ENCODE measurements at places on chromosomes 16 and 17. TPM values are rescaled to one million over a fixed set of nuclear protein-coding genes. Genes with fewer than 3 reads are reported as not detected.

GRCh38 chr17:82752371-82753200, 721 bp downstream of the TBCD start:
- no peaks in the 10 kb centered on the region for H3K36me3 ChIP-seq
- no peak for DNase-seq
- peak overlapping the region; percentile 58 for H3K27ac ChIP-seq
- no peaks in the 10 kb centered on the region for H3K27me3 ChIP-seq

DNA sequence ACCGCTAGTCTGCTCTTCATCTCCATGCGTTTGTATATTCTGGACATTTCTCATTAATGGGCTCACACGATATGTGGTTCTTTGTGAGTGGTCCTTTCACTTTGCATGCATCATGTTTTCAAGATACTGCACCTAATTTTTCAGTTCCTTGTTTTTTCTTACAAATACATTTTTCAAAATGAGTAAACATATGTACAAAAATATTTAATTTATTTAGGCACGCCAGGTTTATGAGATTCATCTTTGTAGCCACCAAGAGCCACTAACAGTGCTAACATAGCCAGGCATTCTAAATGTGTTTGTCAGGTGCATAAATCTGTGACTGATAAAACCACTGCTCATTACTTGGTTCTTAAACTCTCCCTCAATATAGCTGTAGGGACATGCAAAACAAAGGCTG, 375.3 kb downstream of the WWOX start:
- no peak for DNase-seq
- no peak overlapping the region for H3K27ac ChIP-seq
- no peaks in the 10 kb centered on the region for H3K4me1 ChIP-seq
- H3K36me3 ChIP-seq: peaks cover 7% of the 10 kb centered on the region
- no peaks in the 10 kb centered on the region for H3K27me3 ChIP-seq

DNA sequence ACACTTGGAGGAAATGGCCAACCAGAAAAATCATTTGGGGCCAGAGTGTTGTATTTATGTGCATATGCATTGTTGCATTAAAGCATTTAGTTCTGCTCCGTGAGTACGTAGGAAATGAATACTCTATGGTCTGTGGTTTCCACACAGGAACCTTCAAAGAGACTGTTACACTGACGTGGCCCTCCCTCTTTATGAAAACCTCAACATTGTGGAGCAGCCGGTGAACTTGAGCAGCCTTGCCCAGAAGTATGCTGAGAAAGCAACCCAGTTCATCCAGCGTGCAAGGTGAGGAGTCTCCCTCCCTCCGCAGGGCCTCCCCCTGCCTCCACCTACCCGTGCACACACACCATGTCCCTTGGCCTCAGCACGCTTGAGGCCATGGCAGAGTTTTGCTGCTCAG, 65.2 kb downstream of the ARSG start:
- peaks cover 44% of the 10 kb centered on the region for H3K4me1 ChIP-seq
- H3K36me3 ChIP-seq: no peaks in the 10 kb centered on the region

GRCh38 chr17:2416010-2416734, 15.3 kb upstream of the MNT start:
- no peaks in the 10 kb centered on the region for H3K36me3 ChIP-seq
- H3K4me1 ChIP-seq: no peaks in the 10 kb centered on the region
- no peaks in the 10 kb centered on the region for H3K27me3 ChIP-seq
- peak; percentile 82 for DNase-seq

DNA sequence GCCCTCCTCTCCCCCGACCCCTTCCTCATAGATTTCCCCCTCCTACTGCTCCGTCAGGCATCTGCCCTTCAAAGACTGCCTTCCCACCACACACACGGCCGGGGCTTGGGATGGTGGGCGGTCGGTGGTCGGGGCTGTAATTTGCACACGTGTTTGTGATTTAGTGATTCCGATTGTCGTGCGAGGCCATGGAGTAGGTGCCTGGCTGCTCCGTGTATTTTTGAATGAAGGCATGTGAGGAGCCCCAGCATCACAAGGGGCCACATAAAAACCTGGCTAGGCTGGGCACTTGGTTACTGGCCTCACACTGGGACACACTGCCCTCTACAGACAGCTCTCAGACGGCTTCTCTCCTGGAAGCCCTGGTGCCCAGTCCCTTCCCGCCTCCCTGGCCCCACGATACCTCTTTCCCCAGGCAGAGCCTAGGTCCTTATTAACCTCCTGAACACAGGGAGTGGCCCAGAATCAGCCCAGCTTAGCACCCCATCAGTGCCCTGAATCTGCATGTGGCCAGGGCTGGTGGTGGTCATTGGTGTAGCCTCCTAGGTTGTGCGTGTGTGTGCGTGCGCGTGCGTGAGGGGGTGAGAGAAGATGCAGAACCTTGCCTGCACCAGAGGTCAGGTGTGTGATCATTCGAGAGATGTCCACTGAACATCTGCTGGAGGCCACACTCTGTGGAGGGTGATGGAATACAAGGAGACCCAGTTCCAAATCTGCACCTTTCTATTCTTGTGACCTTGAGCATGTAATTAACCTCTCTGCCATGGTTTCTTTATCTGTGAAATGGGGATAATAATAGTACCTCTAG, 1.3 kb upstream of the SOCS1 start:
- peak overlapping the region; percentile 97 for H3K4me3 ChIP-seq
- H3K27me3 ChIP-seq: no peaks in the 10 kb centered on the region
- peak overlapping the region; percentile 99 for H3K27ac ChIP-seq
- H3K4me1 ChIP-seq: peaks cover 45% of the 10 kb centered on the region
- peak; percentile 44 for DNase-seq

- H3K27me3 ChIP-seq: peaks cover 31% of the 10 kb centered on the region
- DNase-seq: no peak
- H3K27ac ChIP-seq: no peak overlapping the region
- no peak overlapping the region for H3K4me3 ChIP-seq
Measured at GRCh38 chr17:43553573-43553972, 7.4 kb upstream of the ETV4 start.

The LDHD gene
- total RNA-seq: not detected

Measured in naive thymus-derived CD8-positive, alpha-beta T cell (primary cell).